ENCODE measurements at places on chromosomes 12 and 14. TPM values are rescaled to one million over a fixed set of nuclear protein-coding genes. Genes with fewer than 3 reads are reported as not detected.
A peak's percentile ranks its signal among the peaks of the same experiment; 100 is the strongest.

DNA sequence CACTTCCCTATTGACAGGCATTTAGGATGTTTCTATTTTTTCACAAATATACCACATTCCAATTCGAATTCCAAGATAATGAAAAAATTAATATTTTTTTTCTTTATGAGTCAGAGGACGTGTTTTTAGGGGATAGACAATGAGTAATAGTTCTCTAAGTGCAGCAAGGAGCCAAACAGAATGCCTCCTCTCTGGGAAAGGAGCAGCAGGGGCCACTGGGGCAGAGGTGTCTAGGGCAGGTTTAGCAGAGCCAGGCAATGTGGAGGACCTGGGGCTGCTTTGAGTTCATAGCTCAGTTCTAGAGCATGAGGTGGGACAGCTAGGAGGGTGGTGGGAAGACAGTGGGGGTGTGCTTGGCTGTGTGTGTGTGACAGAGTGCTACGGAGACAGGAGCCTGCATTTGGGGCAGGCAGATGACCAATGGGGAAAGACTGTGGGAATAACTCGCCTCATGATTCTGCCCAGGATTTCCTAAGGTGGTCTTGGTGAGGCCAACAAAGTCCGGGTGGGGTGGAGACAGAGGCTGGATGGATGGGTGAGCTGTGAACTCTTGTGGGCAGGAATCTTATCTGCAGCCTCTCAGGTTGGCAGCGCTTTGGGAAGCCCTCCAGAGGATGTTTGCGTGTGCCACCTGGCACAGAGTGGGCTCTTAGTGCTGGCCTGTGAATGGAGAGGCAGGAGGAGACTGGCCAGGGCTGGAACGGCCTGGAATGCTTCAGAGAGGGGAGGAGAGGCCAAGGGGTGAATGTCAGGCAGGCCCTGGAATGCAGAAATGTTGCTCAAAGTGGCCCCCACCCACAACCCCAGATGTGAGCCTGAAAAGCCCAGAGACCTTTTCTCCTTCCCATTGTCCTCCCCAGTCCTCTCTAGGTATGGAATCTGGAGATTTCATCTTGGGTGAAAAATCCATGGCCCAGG is 2.4 kb upstream of the KRT7 start:
- no peak for DNase-seq

- no peak for DNase-seq
Observed at GRCh38 chr12:54217774-54218241, 29.0 kb upstream of the SMUG1 start.

GRCh38 chr12:105466901-105467598 is 136.6 kb downstream of the C12orf75 start:
- no peak for DNase-seq

DNA sequence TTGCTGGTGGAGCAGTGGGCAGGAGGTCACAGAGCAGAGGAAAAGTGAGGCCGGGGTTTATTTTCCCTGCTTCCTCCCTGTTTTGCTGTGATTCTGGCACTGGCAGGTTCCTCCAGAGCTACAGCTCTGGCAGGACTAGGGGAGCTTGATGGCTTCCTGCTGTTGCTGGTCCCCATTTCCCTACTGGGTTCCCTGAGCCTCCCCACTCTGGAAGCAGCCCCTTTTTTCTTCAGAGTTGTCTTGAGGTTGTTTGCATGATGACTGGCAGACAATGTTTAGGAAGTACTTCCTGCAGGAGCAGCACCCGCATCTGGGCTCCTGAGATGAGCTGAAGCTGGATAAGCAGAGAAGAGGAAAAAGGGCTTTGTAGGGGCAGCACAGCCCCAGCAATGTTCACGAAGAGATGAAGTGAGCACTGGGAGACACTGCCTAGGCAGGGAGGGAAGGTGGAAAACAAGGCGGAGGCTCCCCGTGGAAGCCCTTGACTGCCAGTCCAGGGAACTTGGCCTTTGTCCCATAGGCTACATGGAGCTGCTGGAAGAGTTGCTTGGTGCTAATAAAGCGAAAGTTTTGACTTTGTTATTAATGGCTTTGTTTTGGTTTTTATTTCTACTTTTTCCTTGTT is 126.9 kb downstream of the SLC38A6 start:
- DNase-seq = no peak

DNA sequence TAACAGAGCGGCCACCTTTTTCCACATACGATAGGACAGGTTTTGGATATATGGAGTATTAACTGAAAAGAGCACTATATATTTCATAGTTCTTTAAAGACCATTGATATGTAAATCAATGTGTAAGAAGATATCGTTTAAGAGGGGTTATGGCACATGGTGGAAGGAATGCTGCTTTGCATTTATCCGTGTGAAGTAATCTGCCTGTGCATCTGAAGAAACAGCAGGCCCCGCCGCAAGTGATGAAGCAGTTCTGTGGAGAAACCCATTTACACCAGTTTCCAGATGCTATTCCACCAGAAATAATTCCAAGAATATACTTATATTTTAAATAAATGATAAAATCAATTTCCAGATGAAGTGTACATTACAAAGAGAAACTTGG is 72.4 kb downstream of the BICD1 start:
- DNase-seq = no peak

GRCh38 chr12:49969027-49969426 is 3.7 kb upstream of the AQP6 start:
- DNase-seq = no peak

GRCh38 chr14:90553298-90553920 is 156.6 kb downstream of the CALM1 start:
- no peak for DNase-seq

GRCh38 chr14:77593501-77593961 is 22.9 kb downstream of the SPTLC2 start:
- peak; percentile 27 for DNase-seq

DNA sequence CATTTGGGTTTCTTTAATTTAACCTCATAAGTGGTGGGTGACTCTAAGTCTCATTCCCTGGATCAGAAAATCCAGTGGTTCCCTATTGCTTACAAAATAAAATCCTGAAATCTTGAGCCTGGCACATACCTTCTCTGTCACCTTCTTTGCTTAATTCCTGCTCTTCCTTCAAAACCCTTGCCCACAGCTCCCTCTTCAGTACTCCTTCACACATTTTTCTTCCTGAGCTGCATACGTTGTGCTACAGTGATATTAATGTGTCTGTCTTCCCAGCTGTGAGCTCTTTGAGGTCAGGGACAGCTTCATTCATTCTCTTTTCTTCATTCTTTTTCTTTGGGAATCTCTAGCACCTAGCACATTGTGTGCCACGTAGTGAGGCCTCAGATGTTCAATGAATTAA is 9.5 kb downstream of the TSPAN11 start:
- DNase-seq = no peak

GRCh38 chr12:121653999-121654398 is 15.5 kb downstream of the MORN3 start:
- DNase-seq = no peak

DNA sequence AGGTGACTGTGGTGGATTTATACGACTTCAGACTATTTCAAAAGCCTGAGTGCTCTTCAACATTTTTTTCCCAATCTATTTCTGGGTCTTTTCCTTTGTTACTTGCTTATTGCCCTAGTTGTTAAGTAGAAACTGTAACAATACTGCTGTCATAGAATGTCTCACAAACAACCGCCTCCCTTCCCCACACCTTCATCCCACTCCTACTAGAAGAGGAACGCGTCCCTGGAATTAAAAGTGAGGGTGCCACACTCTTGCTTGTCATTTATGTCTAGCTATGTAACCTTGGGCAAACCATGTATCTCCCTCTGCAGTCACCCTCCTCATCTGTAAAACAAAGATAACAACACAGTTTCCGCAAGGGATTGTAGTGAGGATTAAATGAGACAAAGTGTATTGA is 8.6 kb downstream of the BRAP start:
- no peak for DNase-seq

DNA sequence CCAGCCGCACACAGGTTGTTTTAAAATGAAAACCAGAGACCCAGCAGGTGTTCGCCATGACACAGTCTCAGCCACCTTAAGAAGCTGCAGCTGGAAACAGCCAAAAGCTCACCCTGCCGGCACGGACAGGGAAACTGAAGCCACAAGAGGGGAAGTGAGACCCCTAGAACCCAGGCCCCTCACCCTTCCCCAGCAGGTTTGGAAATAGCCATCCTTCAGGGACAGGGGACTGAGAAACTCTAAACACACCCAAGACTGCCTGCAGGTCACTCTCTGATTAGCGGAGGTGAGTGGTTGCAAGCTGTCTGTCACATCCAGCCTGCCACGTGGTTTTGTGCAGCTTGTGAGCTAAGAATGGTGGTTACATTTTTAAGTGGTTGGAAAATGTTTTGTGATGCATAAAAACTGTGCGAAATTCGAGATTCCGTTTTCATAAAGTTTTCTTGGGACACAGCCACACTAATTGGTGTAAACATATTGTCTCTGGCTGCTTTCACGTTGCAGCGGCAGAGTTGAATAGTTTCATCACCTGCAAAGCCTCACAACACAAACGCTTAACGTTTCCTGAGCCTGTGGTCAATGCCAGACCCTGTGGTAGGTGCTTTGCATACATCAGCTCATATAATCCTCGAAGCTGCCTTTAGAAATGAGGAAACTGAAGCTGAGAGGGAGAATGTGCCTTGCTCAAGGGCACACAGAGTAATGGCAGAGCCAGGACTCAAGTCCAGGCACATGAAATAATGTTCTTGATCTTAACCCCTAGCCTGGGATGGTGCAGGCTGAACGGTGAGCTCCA is 1.7 kb upstream of the SELPLG start:
- DNase-seq = no peak

- DNase-seq = no peak
Observed at GRCh38 chr14:65794674-65795279, 382.2 kb downstream of the FUT8 start.

- DNase-seq = no peak
Observed at GRCh38 chr12:61356485-61356884, 903.7 kb upstream of the USP15 start.

- DNase-seq = no peak
Observed at GRCh38 chr14:69980457-69981425, 101.5 kb downstream of the SMOC1 start.

DNA sequence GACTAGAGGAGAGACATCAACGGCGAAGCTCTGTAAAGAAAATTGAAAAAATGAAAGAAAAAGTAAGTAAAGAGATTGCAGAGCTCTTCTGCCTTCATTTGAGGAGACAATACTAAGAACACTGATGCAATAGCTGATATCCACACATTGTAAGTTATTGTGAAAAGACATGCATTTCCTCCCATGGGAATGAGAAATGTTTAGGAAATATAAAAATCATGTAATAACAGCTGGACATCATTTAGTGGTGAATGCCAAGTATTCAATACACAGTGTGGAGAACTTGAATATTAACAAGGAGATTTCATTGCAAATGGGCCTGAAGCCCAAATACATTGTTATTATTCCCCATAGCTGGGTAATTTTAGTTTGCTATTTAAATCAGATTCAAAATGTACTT is 179.2 kb downstream of the KICS2 start:
- DNase-seq = peak; percentile 36

DNA sequence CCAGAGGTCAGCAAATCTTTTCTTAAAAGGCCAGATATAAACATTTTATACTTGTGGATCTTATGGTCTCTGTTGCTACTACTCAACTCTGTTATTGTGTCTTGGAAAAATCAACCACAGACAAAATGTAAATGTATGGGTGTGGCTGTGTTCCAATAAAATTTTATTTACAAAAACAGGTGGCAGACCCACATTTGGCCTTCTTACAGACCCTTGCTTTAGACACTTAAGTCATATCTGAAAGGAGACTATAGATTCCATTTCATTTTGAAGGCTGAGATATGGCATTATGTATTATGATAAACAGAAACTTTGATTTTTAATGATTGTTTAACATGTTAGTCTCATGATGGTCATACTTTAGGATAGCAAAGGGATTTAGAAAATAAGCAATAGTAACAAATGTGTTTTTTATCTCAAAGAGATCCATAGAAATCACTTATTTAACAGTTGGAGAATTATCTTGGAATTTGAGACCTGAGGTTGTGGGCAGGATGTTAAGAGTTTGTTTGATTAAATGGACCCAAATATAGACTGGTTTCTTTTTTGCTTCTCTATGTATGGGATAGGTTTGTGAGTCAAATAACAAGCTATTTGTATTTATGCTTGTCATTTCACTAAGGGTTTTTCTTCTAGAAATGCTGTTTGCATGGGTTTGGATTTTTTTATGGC is 51.2 kb downstream of the PPFIBP1 start:
- no peak for DNase-seq

GRCh38 chr12:22257100-22257499 is 77.4 kb downstream of the ST8SIA1 start:
- no peak for DNase-seq

DNA sequence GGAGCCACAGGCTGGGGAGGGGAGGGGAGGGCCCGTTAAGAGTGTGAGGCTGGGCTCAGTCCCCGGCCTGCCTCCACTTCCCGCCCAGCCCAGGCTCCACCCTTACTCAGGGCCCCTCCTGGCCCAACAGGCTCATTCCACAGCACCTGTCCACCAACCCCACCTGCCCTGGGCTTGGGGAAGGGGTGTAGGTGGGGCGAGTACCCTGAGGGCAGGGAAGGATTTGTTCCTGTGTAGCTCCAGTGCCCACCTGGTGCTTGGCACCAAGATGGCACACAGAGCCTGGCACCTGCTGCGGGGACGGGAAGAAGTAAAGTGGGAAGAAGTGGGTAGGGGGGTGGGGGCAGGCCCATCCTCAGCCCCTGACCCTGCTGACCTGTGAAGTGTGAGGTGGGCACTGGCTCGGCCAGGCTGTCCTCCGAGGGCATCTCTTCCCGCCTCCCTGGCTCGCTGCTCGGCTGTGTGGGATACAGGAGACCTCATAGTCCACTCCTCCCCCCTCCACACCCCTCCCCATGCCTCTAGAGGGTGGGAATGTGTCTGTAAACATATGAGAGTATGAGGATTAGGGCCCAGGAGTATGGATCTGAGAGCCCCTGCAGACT is 35.1 kb downstream of the NCKAP5L start:
- no peak for DNase-seq

DNA sequence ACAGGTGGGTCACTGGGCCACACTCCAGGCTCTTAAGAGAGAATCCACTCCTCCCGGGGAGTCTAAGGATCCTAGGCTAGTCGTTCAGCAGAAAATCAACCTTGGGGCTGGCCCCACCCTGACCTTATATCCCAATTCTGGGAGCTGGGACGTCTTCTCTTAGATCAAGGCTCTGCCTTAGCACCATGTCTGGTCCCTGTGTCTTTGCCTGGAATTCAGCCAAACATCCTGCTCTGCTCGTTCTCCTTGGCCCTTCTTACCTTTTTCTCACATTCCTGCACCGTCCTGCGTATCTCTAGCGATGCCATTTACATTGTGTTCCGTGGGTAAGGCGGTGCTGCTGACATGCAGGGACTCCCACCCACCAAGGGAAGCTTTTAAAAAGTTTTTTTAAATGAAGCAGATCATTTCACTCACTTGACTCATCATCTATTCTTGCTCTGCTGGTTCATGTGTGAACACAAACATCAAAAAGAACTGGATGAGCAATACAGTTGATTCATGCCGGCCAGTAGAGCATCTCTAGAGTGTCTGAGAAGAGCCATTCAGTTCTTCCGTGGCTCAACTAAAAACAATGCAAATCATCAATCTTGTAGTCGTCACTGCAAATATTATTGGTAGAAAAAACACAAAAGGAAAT is 50.2 kb downstream of the KCNK13 start:
- no peak for DNase-seq

The MAPK1IP1L gene
- total RNA-seq = 15.3 TPM

The TMPO gene
- total RNA-seq = 83.3 TPM

The NFE2 gene
- not detected for total RNA-seq

The NOS1 gene
- under 0.01 TPM for total RNA-seq

The BATF gene
- 5.7 TPM for total RNA-seq

The POLE2 gene
- total RNA-seq = 5.2 TPM
